Left kidney (tissue), 8 donors: ENCODE measurements at places on chromosomes 2 and 18.

GRCh38 chr2:165530-165929, 98.3 kb downstream of the SH3YL1 start:
- DNase-seq: no peak

- peak; percentile 69 for DNase-seq
Observed at GRCh38 chr18:53380063-53380639, 844.3 kb downstream of the MBD2 start.

- no peak for DNase-seq
Observed at GRCh38 chr18:49052891-49053644, 102.3 kb upstream of the SMAD7 start.

- DNase-seq: no peak
Observed at GRCh38 chr2:150686391-150686790, 198.9 kb upstream of the RND3 start.

DNA sequence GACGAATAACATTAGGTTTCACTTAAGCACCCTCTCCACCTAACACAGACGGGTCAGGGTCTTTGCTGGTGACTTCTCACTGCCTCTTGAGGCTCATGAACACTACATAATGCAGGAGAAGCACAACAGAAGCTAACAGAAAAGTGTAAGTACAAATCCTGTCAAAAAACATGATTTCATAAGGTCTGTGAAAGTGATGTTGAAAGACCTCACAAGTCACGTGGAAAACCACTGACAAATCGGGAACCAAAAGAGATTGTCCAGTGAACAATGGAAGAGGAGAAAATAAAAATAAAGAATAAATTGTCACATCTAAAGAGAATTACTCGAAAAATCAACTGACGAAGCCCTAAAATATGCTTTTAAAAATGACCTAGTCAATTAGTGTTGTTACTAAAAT, 14.0 kb downstream of the PSD4 start:
- DNase-seq: no peak

DNA sequence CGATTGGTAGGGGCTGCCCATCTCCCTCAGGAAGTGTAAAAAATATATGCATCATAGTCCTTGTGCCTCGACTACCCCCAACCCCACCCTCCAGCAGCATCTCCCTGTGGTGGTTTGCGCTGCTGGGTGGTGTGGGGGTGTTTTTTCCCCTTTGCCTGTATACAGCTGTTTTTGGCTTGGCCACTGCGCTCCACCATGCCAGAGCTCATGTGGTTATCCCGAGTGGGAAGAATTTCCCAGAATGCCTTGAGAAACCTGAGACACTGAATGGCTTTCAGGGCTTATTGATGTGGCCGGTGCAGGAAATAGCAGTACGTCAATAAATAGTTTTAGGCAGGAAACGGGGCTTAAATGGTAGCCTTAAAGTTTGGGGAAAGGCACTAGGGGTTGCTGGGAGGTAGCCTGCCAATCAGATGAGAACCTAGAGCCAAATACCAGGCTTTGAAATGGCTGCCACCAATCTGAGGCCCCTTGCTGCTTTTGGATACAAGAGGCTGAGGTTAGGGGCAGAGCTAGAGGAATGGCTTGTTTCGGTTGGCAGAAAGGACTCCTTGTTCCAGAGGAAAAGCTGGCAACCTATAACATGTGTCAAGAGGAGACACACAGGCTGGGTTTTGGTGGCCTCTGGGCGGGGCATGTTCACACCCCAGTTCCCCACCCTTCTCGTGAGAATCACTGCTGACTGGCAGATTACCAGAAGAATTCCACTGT, 144.1 kb downstream of the SMAD7 start:
- DNase-seq: no peak
